ENCODE measurements at places on chromosomes 16 and 17.

GRCh38 chr17:37273409-37274051, 102.3 kb upstream of the C17orf78 start:
- H3K4me3 ChIP-seq: no peak overlapping the region
- no peaks in the 10 kb centered on the region for H3K27me3 ChIP-seq
- no peak for DNase-seq
- H3K4me1 ChIP-seq: no peaks in the 10 kb centered on the region

GRCh38 chr17:20189302-20189701, 180.1 kb downstream of the SPECC1 start:
- no peaks in the 10 kb centered on the region for H3K36me3 ChIP-seq
- no peak overlapping the region for H3K4me3 ChIP-seq
- no peaks in the 10 kb centered on the region for H3K4me1 ChIP-seq
- H3K27me3 ChIP-seq: no peaks in the 10 kb centered on the region

- H3K4me1 ChIP-seq: no peaks in the 10 kb centered on the region
- no peak for DNase-seq
- H3K27ac ChIP-seq: no peak overlapping the region
- no peaks in the 10 kb centered on the region for H3K27me3 ChIP-seq
These were observed 21.1 kb upstream of the P2RX1 start for GRCh38 chr17:3937359-3937758.

GRCh38 chr16:5649762-5650743, 552.5 kb upstream of the EEF2KMT start:
- H3K27ac ChIP-seq: no peak overlapping the region
- no peaks in the 10 kb centered on the region for H3K4me1 ChIP-seq
- H3K36me3 ChIP-seq: no peaks in the 10 kb centered on the region
- no peak overlapping the region for H3K4me3 ChIP-seq
- no peak for DNase-seq

- H3K36me3 ChIP-seq: no peaks in the 10 kb centered on the region
- peak overlapping the region; percentile 21 for H3K4me3 ChIP-seq
- H3K4me1 ChIP-seq: peaks cover 20% of the 10 kb centered on the region
- H3K27ac ChIP-seq: peak overlapping the region; percentile 77
- DNase-seq: peak; percentile 45
These were observed 481 bp downstream of the PDK2 start for GRCh38 chr17:50095626-50096037.

GRCh38 chr16:4639899-4640509, 15.4 kb downstream of the MGRN1 start:
- no peak for DNase-seq
- H3K4me1 ChIP-seq: peaks cover 17% of the 10 kb centered on the region
- no peaks in the 10 kb centered on the region for H3K36me3 ChIP-seq
- H3K27ac ChIP-seq: no peak overlapping the region

GRCh38 chr17:35183332-35183731, 10.9 kb downstream of the SLC35G3 start:
- H3K27me3 ChIP-seq: no peaks in the 10 kb centered on the region
- H3K4me1 ChIP-seq: no peaks in the 10 kb centered on the region
- no peak overlapping the region for H3K4me3 ChIP-seq
- no peak for DNase-seq

- no peak overlapping the region for H3K27ac ChIP-seq
- DNase-seq: no peak
- H3K4me1 ChIP-seq: peaks cover 16% of the 10 kb centered on the region
- no peaks in the 10 kb centered on the region for H3K27me3 ChIP-seq
- H3K36me3 ChIP-seq: no peaks in the 10 kb centered on the region
These were observed 131.0 kb downstream of the C16orf78 start for GRCh38 chr16:49504626-49505025.

DNA sequence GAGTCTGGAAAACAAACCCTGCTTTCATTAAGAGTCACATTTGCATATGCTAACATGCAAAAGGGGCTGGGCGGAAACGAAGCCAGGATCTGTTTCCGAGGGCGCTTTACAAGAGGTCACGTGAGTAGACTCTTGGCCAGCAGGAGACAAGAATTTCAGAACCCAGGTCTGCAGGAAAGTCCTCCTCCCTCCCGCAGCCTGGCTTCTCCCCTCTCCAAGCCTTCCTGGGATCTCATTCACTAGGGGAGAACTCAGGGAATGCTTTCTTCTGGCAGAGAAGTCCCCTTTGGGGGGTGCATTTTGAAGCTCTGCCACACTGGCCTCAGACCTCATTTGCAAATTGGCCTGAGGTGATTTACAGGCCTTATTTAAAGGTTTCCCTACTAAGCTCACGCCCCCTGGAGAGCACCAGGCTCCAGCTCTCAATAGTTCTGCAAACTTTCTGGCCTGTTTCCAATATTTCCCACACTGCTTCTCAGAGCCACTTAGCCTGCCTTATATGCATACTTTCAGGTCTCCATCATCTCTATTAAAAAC, 57.2 kb upstream of the CACNG5 start:
- no peaks in the 10 kb centered on the region for H3K27me3 ChIP-seq
- no peak overlapping the region for H3K27ac ChIP-seq
- no peaks in the 10 kb centered on the region for H3K4me1 ChIP-seq
- no peaks in the 10 kb centered on the region for H3K36me3 ChIP-seq
- no peak overlapping the region for H3K4me3 ChIP-seq

DNA sequence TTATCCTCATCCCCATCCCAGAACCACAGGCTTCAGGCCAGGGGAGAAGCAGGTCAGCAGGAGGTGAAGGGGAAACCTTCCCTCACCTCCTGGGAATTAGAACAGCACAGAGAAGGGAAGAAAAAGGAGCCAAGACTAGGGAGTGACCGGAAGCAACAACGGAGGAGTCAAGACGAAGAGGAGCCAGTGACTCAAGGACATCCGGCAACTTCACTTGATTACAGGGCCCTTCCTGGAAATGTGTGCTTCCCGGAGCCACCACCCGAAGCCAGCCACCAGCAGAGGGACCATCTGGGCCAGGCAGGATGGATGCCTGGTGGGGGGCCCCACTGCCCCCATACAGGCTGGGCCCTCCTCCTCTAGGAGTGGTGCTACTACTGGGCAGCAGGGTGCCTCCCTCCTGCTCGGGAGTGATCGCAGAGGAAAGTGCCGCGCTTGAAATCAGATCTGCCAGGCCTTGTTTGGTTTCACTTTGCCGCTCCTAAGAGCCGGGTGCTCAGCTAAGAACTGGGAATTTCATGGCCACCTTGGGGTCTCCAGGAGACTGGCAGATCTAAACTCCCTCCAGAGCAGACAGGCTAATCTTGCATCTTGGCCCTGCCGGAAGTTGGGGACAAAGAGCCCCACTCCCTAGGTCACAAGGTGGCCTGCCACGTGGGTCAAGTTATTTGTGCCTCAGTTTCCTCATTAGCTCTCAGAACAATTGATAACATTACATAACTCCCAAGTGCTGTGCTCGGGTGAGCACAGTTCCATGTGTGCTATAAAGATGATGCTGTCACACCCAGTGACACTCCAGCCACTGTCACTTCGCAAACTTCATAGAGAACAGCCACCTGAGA, 6.6 kb downstream of the CDC42EP4 start:
- peaks cover 9% of the 10 kb centered on the region for H3K4me1 ChIP-seq
- H3K27ac ChIP-seq: no peak overlapping the region
- no peaks in the 10 kb centered on the region for H3K36me3 ChIP-seq
- no peak overlapping the region for H3K4me3 ChIP-seq
- no peak for DNase-seq
- no peaks in the 10 kb centered on the region for H3K27me3 ChIP-seq

GRCh38 chr16:80924372-80924978, 82.2 kb downstream of the CMC2 start:
- no peaks in the 10 kb centered on the region for H3K27me3 ChIP-seq
- no peaks in the 10 kb centered on the region for H3K36me3 ChIP-seq
- no peak overlapping the region for H3K4me3 ChIP-seq
- no peak overlapping the region for H3K27ac ChIP-seq
- no peaks in the 10 kb centered on the region for H3K4me1 ChIP-seq
- peak; percentile 22 for DNase-seq

- H3K27me3 ChIP-seq: no peaks in the 10 kb centered on the region
- H3K4me3 ChIP-seq: no peak overlapping the region
- H3K4me1 ChIP-seq: no peaks in the 10 kb centered on the region
- H3K36me3 ChIP-seq: no peaks in the 10 kb centered on the region
- no peak overlapping the region for H3K27ac ChIP-seq
These were observed 12.5 kb downstream of the TFAP4 start for GRCh38 chr16:4260360-4260759.

GRCh38 chr17:28570716-28571360, 486 bp downstream of the PIGS start:
- H3K4me3 ChIP-seq: peak overlapping the region; percentile 86
- peaks cover 6% of the 10 kb centered on the region for H3K36me3 ChIP-seq
- DNase-seq: peak; percentile 58
- peak overlapping the region; percentile 80 for H3K27ac ChIP-seq
- no peaks in the 10 kb centered on the region for H3K27me3 ChIP-seq

GRCh38 chr16:60013076-60013475, 1279.0 kb upstream of the GOT2 start:
- H3K4me3 ChIP-seq: no peak overlapping the region
- H3K27ac ChIP-seq: no peak overlapping the region
- DNase-seq: no peak
- H3K27me3 ChIP-seq: no peaks in the 10 kb centered on the region
- H3K4me1 ChIP-seq: no peaks in the 10 kb centered on the region

DNA sequence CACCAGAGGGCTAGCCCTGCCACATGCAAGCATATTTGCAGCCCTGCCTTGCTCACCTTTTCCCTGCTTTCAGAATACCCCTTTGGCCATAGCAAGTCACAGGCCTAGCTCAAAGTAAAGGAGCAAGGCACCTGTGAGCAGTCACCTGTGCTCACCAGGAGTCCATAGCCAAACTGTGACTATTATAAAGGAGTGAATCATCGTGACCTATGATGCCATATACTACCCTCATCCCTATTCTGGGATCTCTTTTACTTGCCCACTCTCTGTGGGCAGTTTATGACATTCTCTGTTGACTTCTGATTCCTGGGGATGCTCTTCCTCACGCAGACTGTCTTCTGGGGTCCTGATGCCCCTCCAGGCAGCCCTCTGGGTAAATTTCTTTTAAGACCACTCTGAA, 200.5 kb upstream of the NLRP1 start:
- no peaks in the 10 kb centered on the region for H3K4me1 ChIP-seq
- no peak overlapping the region for H3K4me3 ChIP-seq
- no peak overlapping the region for H3K27ac ChIP-seq
- H3K36me3 ChIP-seq: no peaks in the 10 kb centered on the region
- no peak for DNase-seq
- peaks cover 4% of the 10 kb centered on the region for H3K27me3 ChIP-seq

- no peak for DNase-seq
- no peaks in the 10 kb centered on the region for H3K27me3 ChIP-seq
- H3K36me3 ChIP-seq: no peaks in the 10 kb centered on the region
- no peak overlapping the region for H3K4me3 ChIP-seq
- H3K27ac ChIP-seq: no peak overlapping the region
These were observed 48.0 kb upstream of the METRNL start for GRCh38 chr17:83031321-83031945.

GRCh38 chr16:4371357-4372000, at the start of gene VASN:
Gene VASN, plus strand, starts transcription at chr16:4371848. Its CDS starts 9,030 bp downstream, at chr16:4380878.
- peaks cover 25% of the 10 kb centered on the region for H3K4me1 ChIP-seq
- no peak within 1 kb of the TSS for H3K4me3 ChIP-seq
- H3K27ac ChIP-seq: no peak within 1 kb of the TSS
- H3K36me3 ChIP-seq: peaks cover 13% of the 10 kb centered on the region
- DNase-seq: peak; percentile 81

DNA sequence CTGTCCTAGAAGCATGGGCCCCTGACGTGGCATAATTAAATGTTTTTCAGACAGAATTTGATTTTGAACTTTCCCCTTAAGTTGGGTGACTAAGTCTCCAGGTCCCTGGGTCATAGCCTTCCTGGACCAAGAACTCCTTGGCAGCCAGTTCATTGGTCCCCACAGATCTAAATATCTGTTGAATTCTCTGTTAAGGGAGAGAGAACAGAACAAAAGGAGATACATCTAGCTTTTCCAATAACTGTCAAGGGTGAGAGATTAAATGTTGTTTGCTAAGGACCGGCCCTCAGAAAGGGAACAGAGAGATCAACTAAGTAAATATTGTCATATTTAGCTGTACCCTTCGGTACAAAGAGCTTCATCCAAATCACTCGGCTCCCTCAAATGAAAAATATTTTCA, 78.2 kb upstream of the NOL11 start:
- no peak overlapping the region for H3K4me3 ChIP-seq
- DNase-seq: no peak
- H3K36me3 ChIP-seq: no peaks in the 10 kb centered on the region
- H3K4me1 ChIP-seq: no peaks in the 10 kb centered on the region

DNA sequence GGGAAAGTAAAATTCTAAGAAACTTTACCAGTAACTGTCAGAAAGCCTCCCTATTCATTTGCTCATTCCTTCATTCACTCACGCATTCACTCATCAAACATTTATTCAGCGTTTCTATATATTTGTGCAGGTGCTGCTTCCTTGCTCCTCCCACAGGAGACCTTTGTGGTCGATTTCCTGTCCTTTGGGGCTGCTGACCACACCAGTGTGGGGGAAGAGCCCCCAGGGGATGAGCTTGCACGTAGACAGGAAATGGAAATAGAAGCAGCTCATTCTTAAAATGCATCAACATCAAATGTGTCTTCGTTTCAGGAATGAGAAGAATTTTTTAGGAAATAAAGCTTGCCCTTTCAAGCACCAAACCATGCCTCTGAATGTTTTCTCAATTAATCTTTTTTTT, 9.6 kb downstream of the PIK3R6 start:
- no peaks in the 10 kb centered on the region for H3K36me3 ChIP-seq
- peaks cover 29% of the 10 kb centered on the region for H3K4me1 ChIP-seq
- DNase-seq: peak; percentile 61

GRCh38 chr17:44911133-44912001, 3.9 kb downstream of the GFAP start:
- DNase-seq: peak; percentile 63
- no peak overlapping the region for H3K4me3 ChIP-seq
- H3K27ac ChIP-seq: no peak overlapping the region
- no peaks in the 10 kb centered on the region for H3K36me3 ChIP-seq
- H3K27me3 ChIP-seq: peaks cover 3% of the 10 kb centered on the region

DNA sequence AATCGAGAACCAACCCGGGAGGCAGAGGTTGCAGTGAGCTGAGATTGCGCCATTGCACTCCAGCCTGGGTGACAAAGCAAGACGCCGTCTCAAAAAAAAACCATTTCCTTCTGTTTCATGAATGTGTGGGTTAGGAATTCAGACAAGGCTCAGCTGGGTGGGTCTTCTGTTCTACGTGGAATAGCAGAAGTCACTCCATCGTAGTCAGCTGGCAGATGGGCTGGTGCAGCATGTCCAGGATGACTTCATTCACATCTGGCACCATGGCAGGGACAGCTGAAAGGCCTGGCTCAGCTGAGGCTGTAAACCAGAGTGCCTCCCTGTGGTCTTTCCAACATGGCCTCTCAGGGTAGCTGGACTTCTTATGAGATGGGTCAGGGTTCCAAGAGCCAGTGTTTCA, 89.0 kb downstream of the C17orf67 start:
- DNase-seq: no peak
- no peaks in the 10 kb centered on the region for H3K4me1 ChIP-seq
- H3K4me3 ChIP-seq: no peak overlapping the region
